ENCODE measurements at places on chromosomes 1 and 21.

GRCh38 chr1:160707236-160708064 is 4.2 kb downstream of the CD48 start:
- no peak for DNase-seq

- DNase-seq = no peak
These were observed 11.4 kb downstream of the FGR start for GRCh38 chr1:27623327-27624212.

DNA sequence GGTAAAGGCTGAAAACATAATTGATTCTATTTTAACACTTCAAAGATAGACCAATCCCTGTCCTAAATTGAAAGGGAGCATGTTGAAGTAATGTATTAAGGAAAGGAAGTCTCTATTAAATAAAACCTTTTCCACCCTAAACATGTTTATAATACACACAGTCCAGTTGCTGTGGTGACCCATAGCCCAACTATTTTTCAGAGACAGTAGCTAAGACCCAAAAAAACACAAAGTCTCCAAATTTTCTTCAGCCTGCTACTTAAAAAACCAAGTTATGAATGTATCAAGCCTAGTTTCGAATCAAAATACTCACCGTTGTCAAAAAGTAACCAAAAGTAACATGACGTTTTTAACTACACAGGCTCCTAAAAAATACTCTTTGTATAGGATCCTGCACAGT is 1.6 kb downstream of the ELK4 start:
- no peak for DNase-seq

DNA sequence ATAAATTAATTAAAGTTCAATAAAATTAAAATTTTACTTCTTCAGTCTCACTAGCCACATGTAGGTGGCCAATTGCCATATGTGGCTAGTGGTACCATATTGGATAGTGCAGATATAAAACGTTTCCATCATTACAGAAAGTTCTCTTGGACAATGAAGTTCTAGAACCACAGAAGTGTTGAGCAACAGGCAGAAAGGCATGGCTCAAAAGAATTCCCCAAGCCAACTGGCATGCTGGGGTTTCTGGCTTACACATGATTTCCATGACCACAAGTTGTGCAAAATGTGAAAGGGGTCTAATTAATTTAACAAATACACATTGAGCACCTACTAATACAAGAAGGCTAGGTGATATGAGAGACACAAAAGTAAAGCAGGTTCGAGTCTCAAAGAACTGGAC is 72.2 kb upstream of the CDC42BPA start:
- no peak for DNase-seq

DNA sequence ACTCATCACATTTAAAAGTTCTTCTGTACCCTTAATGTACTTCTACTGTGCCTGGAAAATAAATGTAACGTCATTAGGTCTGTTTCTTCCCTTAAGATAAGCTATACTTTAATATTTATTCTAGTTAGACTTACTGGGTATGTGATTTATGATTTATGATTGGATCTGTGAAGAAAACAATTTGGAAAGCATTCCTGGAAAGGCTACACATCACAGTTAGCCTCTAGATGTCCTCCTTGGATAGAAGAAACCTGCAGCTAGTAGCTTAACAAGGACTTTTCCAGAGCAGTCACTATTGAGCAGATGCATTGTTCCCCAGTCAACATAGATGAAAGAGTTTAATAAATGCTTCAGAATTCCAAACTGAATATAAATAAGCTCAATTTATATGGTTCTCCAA is 22.2 kb upstream of the ABL2 start:
- DNase-seq = no peak

DNA sequence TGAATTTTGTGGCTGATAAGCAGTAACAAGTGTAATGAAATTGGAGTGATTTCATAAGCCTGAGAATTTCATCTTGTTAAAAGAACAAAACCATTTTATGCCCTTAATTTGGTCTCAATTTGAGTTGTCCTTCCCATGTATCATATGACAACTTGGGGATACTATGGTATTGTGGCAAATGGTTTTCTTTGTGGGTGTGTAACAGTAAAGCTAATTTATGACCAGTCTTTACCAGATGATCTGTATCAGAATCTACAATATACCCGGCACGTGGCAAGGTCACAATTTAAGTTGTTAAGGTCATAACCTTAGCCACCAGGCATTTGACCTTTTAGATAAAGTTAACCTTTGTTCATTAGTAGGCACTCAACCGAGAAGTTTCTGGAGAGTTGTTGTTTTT is 9.1 kb downstream of the NFIA start:
- no peak for DNase-seq

DNA sequence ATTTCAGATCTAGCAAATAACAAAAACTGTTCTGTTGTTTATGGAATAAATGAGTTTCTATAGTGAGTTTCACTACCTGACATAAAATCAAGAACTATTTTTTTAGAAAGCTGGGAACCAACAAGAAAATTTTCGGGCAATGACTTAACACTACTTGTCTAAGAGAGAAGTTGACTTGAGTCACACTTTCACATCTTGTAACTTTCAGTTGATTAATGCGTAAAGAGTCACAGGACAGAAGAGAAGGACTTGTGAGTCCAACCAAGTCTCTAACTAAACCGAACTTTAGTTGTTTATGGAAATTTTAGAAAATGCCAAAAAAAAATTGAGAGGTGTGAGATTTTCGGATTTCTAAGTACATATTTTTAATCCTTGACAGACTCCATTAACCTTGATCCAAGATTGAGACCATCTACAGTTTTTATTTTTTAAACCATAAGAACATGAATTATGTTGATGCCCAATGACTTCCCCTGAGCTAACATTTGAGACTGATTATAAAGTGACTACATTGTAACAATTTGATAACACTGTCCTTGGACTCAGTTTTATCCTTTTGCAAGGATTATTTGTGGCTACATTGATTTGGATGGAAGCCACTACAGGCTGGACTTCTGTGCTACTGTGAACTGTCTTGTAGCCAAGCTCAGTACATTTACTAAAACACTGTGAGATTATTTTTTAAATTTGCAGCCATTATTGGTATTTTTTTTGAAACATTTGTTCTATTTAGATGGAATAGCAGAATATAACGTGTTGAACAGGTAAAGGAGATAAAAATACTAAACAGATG is 284.0 kb downstream of the PTPRC start:
- no peak for DNase-seq

GRCh38 chr1:240947438-240948224 is 335.7 kb upstream of the GREM2 start:
- no peak for DNase-seq

- no peak for DNase-seq
These were observed 198.3 kb downstream of the LTN1 start for GRCh38 chr21:28794371-28794851.

- DNase-seq = no peak
These were observed 859 bp upstream of the MAGI3 start for GRCh38 chr1:113389359-113389952.

DNA sequence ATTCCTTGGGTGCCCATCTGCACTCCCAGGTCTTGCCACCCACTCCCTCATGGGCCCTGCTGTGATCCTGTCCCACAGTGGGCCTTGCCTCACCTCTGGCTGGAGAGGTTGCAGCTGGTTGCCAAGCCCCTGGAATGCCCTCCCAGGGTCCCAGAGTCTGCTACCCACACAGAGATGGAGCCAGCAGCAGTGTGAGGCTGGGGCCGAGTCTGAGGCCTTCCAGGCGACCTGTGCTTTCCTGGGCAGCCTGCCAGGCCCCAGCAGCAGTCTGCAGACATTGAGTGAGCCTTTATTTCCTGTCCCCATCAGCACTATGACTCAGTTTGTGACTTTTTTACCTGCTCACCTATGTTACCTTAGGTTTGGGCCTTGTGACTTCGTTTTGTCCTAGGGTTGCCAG is 25.0 kb upstream of the TSPAN2 start:
- DNase-seq = no peak

DNA sequence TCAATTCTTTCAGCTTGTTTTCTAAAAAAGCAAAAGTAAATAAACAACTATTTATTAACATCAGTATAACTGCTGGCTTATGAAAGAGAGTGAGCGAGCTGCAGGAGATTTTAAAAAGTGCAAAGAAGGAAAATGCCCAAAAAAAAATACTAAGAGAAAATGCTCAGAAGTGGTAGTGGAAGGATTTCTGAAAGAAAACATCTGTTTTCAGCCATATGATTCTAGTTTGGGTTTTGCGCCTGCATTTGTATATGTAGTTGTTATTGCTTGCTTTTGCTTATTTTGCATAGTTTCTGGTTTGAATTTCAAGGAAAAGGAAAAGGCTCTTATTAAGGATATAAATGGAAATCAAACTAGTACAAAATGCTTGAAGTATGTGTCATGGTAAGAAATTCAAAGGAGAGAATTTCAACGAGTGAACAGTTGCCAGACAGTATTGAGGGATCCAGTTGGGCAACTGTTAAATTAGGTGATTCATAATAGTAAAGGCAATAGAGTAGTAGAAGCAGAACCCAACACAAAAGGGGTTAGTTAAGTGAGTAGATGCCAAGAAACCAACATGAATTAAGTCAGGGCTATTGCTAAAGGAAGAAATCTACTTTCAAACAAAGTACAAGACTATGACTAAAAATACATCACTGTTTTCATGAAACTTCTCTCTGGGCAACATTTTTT is 1.2 kb downstream of the GBP5 start:
- no peak for DNase-seq

GRCh38 chr21:29029524-29029923 is 5.1 kb downstream of the USP16 start:
- DNase-seq = no peak

DNA sequence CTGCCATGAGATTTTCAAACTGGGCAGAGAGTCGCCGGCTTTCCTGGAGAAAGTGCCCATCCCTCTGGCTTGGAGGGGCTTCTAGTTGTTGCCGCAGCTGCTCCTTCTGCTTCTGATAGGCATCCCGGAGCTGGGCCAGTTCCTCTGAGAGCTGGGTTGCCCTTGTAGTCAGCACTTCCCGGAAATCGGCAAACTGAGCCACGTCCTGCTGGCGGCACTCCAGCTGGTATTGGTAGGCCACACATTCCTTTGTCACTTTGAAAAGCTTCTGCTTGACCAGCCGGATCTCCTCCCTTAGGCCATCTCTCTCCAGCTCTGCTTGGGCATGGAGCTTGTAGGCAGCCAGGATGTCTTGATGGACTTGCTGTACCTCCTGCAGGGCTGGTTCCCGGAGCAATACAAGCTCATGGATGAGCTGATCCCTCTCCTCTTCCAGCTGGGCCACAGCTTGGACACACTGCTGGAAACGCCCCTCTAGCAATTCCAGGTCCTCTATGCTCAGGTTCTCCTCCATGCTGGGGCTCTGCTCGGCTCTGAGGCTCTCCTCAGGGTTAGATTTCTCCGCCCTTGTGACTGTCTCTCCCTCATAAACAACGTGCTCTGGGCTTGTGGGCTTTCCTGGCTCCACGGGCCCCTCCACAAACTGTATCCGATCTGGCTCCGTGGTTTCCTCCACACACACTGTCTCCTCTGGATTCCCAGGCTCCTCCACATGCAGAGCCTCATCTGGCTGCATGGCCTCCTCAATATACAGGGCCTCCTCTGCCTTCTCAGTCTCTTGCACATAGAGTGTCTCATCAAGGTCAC is 7.3 kb downstream of the SYNC start:
- no peak for DNase-seq

GRCh38 chr1:215543191-215543606 is 23.9 kb upstream of the KCTD3 start:
- no peak for DNase-seq

DNA sequence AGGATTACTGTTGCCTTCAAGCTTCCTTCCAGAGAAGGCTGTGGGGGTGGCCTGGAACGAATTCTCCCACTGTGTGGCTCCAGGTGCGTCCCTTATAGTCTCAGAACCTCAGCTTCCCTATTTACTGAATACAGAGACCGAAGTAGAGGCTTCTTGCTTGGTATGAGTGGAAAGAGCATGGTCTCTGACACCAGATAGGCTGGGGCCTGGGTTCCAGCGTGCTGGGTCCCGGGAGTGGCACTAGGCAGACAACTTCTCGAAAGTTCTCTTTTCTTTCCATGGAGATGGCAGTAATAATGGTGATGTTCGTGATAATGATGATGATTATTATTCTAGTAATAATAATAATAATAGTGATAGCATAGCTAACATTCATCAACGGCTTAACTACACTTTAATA is 161.7 kb downstream of the PTPRU start:
- no peak for DNase-seq

DNA sequence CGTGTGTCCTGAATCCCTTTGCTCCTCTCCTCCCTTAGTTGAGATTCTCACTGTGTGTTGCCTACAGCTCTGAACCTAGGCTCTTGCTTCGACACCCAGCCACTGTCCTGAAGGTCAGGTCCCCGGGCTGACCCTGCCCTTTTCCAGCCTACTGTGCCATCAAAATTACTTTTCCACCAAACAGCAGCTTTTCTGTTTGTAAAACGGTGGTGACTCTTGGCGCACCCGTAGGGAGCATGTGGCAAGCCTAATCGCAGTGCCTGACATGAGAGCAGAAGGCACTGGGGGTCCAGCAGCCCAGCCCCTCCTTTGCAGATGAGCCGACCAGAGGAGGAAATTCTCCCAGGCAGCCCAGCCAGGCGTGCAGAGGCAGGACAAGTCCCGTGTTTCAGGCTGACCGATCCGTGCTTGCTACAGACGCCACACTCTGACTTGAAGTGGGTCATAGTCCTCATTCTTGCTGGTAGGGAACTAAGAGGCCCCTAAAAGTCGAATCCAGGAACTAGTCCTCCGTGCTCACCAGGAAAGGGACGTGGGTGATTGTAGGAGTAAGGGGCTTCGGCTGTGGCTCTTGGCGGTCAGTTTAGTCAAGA is 6.8 kb downstream of the GPR137B start:
- no peak for DNase-seq

GRCh38 chr1:178371933-178372388 is 124.8 kb downstream of the CLEC20A start:
- DNase-seq = no peak

DNA sequence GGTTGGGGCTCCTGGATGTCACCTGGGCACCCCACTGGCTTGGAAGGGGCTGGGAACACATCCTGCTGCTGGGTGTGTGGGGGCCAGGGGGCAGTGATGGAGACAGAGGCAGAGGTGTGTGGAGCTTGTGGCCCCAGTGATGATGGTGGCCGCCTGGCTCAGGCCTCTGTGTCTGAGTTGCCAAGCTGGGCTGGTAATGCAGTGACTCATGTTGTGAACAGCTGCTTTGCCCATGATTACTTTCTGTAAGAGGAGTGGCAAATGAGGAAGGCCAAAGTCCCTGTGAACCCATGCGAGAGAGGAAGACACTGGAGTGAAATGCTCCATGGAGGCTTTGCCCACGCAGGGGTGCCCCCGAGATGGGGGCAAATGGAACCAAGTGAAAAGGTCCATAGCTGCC is 86.8 kb downstream of the KCNJ6 start:
- no peak for DNase-seq

DNA sequence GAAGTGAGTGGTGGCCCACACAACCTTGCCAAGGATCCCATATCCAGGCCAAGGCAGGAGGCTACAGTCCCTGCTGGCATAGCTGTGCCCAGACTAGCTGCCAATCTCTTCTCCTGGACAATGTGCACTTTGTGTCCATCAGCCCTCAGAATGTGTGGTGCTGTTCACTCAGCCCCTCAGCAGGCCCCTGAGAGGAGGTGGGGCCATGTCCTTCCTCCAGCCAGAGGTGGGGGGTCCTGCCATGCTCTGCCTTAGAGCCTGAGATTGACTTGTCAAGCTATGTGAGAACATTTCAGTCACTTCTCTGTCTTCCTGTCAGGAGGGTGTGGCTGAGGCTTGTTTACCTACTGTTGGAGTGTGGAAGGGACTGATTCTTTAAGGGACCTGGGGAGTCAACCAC is 1.4 kb downstream of the NCF2 start:
- DNase-seq = no peak

All from H1 (cell line).